ENCODE measurements at places on chromosomes 4 and X.

DNA sequence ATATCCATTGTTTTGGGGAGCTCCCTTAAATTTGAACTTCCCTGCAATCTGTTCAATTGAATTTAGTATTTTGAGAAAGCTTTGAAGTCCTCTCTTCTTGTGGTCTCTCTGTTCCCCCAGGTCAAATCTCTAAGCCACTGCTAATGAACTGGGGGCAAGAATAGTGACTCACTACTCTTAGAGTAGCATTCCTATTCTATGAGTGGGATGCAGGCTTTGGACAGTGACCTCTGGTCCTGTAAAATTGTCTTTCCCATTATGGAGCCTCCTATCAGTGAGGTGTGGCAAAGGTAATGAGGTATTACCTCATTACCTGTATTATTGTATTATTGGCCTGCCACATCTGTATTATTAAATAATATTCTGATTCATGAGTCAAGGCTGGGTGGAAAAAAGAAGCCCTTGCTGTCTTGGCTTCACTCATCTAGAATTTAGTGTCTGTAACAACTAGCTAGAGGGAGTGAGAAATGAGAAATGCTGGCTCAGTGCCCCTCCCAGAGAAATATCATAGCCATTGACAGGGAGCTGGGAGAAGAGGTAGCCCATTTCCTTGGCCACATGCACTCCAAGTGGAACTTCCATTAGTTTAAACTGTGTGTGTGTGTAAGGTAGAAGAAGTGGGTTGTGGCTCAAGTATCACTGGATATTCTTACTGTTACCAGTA is 393.9 kb upstream of the CTSO start:
- no peaks in the 10 kb centered on the region for H3K36me3 ChIP-seq
- H3K27ac ChIP-seq: peak overlapping the region; percentile 94
- H3K4me1 ChIP-seq: peaks cover 11% of the 10 kb centered on the region
- no peak overlapping the region for H3K4me3 ChIP-seq
- DNase-seq: no peak

- H3K4me3 ChIP-seq: no peak overlapping the region
- H3K27ac ChIP-seq: no peak overlapping the region
- H3K27me3 ChIP-seq: peaks cover 10% of the 10 kb centered on the region
- H3K36me3 ChIP-seq: no peaks in the 10 kb centered on the region
- peaks cover 16% of the 10 kb centered on the region for H3K4me1 ChIP-seq
- no peak for DNase-seq
Observed at GRCh38 chr4:19686456-19686855, 565.2 kb upstream of the SLIT2 start.

- peaks cover 22% of the 10 kb centered on the region for H3K4me1 ChIP-seq
- no peak for DNase-seq
- peaks cover 46% of the 10 kb centered on the region for H3K27me3 ChIP-seq
- H3K27ac ChIP-seq: no peak overlapping the region
- no peak overlapping the region for H3K4me3 ChIP-seq
- no peaks in the 10 kb centered on the region for H3K36me3 ChIP-seq
Observed at GRCh38 chrX:39839371-39839770, 258.4 kb downstream of the BCOR start.

- peaks cover 3% of the 10 kb centered on the region for H3K27me3 ChIP-seq
- peaks cover 49% of the 10 kb centered on the region for H3K4me1 ChIP-seq
- peak; percentile 9 for DNase-seq
- peak overlapping the region; percentile 77 for H3K27ac ChIP-seq
Observed at GRCh38 chrX:65697915-65698796, 30.7 kb downstream of the MSN start.

DNA sequence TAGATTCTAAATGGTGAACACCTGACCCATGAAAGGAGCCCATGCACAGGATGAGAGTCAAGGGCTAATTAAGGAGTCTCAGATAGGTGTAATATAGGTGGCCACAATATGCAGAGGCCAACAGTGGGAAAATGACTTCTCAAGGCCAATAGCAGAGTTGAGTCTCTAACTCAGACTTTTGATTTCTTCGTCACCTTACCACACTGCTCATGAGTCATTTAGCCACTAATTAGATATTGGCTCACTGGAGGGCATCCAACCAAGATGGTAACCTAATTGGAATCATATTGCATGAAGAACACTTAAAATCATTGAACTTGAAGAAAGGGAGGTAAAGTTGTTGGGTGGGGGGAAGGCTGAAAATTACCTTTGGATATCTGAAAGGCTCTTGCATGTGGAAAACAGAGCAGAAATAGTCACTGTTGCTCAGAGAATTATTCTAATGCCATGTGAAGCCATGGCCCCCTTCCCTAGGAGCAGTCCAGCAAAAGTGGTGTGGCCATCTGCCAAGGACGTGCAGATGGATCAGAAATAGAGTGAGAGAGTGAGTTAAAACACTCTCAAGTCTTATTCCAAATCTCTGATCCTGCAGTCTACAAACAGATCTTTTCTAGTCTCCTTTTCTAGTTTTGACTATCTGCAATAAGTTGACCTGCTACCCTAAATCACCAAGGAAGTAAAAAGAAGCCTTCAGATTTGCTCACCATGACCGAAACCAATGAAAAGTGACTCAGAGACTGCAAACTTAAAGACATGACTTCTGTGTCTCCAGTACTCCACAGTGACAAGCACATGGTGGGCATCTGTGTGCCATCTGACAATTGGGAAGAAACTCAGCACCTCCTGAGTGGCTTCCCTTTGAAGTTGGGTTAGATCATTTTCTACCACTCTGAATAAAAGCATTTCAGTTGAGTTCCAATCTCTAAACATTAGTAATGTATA is 93.9 kb upstream of the C1QTNF7 start:
- no peak for DNase-seq
- H3K27ac ChIP-seq: peak overlapping the region; percentile 3
- no peaks in the 10 kb centered on the region for H3K27me3 ChIP-seq

DNA sequence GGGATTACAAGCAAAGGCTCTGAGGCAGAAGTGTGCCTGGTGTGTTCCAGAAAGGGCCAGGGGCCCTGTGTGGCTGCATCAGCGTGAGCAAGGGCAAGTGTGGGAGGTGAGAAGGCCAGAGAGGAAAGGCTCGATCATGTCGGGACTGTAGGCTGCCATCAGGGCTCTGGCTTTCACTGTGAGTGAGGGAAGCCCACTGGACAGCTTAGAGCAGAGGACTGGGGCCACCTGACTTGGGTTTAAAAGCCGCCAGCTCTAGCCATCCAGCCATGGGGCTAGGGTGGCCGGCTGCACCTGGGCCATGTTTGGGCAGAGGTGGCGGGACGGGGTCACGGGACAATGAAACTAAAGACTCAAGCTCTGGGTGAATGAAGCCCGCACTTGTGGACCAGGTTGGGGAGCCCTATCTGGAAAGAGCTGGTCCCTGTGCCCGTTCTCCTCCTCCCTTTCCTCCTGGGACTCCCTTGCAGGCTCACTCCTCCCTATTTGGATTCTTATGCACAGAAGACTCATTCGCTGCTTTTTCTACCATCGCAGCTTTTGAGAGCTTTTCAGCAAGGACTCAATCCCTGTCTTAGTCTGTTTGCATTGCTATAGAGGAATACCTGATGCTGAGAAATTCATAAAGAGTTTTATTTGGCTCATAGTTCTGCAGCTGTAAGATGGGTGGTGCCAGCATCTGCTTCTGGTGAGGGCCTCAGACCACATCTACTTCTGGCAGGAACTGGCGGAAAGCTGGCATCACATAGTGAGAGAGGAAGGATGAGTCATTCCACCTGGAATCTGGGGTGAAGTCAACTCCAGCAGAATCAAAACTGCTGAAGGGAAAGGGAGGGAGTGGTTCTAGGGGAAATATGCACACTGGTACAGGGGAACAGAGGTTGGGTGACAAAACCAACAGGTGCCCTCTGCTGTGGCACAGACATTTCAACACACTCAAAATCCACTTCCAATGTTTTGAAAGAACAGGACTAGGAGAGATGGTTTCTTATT is 15.3 kb downstream of the CTAG1B start:
- H3K36me3 ChIP-seq: no peaks in the 10 kb centered on the region
- no peak overlapping the region for H3K4me3 ChIP-seq
- DNase-seq: no peak
- no peak overlapping the region for H3K27ac ChIP-seq
- H3K4me1 ChIP-seq: no peaks in the 10 kb centered on the region

DNA sequence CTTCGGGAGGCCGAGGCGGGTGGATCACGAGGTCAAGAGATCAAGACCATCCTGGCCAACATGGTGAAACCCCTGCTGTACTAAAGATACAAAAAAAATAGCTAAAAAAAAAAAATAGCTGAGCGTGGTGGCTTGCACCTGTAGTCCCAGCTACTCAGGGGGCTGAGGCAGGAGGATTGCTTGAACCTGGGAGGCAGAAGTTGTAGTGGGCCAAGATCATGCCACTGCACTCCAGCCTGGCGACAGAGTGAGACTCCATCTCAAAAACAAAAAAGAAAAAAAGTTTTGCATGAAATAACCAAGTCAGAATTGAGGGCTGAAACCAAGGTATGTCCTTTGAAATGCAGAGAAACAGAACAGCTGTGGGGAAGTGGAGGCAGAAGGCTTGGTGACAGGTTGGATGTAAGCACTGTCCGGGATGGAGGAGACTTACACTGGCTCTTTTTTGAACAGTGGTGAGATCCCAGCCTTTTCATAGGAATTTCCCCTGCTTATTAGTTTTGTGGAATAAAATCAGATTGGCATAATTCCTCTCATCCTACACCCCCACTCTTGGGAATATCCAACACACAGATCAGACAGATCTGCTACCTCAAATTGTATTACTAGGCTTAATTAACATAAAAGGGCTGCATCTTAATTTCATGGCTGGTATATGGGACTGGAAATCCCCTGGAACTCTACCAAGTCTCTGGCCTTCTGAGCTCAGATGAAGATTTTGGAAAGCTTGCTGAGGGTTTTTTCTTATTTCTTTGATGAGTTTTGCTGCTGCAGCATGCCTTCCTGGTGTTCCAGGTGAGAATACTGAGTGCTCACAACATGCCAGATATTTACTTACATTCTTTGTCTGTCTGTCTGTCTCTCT is 18.8 kb upstream of the C4orf36 start:
- H3K27ac ChIP-seq: no peak overlapping the region
- no peak for DNase-seq
- peaks cover 7% of the 10 kb centered on the region for H3K27me3 ChIP-seq
- peaks cover 4% of the 10 kb centered on the region for H3K36me3 ChIP-seq

- H3K27ac ChIP-seq: no peak overlapping the region
- peaks cover 14% of the 10 kb centered on the region for H3K36me3 ChIP-seq
- H3K27me3 ChIP-seq: no peaks in the 10 kb centered on the region
- DNase-seq: no peak
- no peak overlapping the region for H3K4me3 ChIP-seq
Observed at GRCh38 chr4:16417198-16417597, 190.9 kb upstream of the TAPT1 start.

- peak; percentile 25 for DNase-seq
- H3K4me3 ChIP-seq: no peak overlapping the region
- H3K4me1 ChIP-seq: no peaks in the 10 kb centered on the region
- H3K27ac ChIP-seq: no peak overlapping the region
- peaks cover 4% of the 10 kb centered on the region for H3K27me3 ChIP-seq
Observed at GRCh38 chrX:76253432-76253831, 80.6 kb downstream of the PBDC1 start.

DNA sequence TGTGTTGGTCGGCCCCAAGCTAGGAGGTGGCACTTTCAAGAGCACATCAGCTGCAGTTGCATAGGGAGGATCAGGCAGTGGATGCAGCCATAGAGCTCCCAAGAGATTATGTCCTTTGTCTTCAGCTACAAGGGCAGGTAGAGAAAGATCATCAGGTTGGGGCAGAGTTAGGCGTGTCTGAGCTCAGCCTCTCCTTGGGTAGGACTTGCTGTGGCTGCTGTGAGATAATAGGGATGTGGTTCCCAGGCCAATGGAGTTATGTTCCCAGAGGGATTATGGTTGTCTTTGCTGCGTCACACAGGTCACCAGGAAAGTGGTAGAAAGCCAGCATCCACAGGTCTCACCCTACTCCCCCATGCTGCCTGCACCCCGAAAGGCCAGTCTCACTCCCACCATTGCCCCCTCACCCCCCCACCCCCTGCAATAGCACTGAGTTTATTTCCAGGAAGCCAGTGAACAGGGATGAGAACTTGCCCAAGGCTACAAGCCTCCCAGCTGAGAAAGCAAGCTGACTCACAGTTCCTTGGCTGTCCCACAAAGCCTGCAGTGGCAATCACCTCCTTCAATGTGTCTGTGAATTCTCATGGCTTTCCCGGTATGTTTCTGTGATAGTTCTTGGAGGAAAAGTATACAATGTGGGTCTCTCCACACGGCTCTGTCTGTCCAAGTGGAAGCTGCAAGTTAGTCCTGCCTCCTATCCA is 148.4 kb downstream of the STPG2 start:
- DNase-seq: no peak
- H3K27me3 ChIP-seq: no peaks in the 10 kb centered on the region
- no peaks in the 10 kb centered on the region for H3K36me3 ChIP-seq
- H3K4me3 ChIP-seq: no peak overlapping the region

DNA sequence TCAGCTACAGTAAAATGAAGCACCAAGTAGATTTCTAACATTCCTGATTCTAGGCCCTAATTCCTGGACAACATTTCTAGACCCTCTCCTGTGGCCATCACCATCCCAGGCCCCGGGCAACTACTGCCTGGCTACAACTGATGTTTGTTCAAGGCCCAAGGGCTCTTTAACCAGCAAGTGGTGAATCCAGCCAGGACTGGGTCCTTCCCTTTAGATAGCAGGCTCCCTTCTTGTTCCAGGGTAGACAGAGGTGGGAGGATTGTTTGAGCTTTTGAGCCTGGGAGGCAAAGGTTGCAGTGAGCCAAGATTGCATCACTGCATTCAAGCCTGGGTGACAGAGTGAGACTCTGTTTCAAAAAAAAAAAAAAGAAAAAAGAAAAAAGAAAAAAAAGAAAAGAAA is 12.7 kb upstream of the AADAT start:
- no peak overlapping the region for H3K27ac ChIP-seq
- no peaks in the 10 kb centered on the region for H3K36me3 ChIP-seq
- peaks cover 6% of the 10 kb centered on the region for H3K4me1 ChIP-seq

DNA sequence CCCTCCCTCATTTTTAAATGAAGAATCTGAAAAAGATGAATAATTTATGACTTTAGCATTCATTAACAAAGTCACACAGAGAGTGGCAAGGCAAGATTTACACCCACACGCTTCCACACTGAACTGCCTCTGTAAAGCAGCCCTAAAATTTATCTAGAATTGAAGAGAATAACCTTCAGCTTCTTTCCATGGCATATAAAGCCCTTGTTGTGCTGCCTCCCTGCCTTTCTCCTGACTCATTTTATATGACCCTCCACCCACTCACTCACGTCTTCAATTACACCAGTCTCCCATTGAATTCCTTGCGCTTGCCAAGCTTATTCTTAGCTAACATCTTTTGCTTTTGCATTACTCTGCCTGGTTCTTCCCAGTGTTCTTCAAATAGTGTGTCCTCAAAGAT is 2649.3 kb downstream of the PCDH7 start:
- H3K4me3 ChIP-seq: no peak overlapping the region
- no peaks in the 10 kb centered on the region for H3K36me3 ChIP-seq
- peaks cover 6% of the 10 kb centered on the region for H3K4me1 ChIP-seq
- no peak for DNase-seq
- peaks cover 4% of the 10 kb centered on the region for H3K27me3 ChIP-seq

DNA sequence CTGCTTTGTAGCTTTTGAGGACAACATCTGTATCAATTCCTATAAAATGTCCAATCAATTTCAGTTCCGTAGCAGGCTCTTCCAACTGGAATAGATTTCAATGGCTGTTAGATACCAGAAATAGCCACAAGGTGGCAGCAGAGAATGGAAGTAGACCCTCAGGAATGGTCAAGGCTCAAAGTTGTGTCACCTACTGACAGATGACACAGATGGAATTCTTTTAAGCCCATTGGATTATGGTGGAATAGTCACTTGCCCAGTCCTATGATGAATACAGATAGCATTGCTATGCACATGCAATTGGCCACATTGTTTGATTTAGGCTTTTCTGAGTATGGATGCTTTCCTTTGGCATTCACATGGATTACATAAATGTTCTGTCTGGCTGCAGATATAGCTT is 130.4 kb upstream of the RADX start:
- no peak overlapping the region for H3K4me3 ChIP-seq
- H3K4me1 ChIP-seq: no peaks in the 10 kb centered on the region
- no peaks in the 10 kb centered on the region for H3K27me3 ChIP-seq
- DNase-seq: peak; percentile 54
- no peak overlapping the region for H3K27ac ChIP-seq
- no peaks in the 10 kb centered on the region for H3K36me3 ChIP-seq
